ENCODE measurements at places on chromosomes 11 and 22.

DNA sequence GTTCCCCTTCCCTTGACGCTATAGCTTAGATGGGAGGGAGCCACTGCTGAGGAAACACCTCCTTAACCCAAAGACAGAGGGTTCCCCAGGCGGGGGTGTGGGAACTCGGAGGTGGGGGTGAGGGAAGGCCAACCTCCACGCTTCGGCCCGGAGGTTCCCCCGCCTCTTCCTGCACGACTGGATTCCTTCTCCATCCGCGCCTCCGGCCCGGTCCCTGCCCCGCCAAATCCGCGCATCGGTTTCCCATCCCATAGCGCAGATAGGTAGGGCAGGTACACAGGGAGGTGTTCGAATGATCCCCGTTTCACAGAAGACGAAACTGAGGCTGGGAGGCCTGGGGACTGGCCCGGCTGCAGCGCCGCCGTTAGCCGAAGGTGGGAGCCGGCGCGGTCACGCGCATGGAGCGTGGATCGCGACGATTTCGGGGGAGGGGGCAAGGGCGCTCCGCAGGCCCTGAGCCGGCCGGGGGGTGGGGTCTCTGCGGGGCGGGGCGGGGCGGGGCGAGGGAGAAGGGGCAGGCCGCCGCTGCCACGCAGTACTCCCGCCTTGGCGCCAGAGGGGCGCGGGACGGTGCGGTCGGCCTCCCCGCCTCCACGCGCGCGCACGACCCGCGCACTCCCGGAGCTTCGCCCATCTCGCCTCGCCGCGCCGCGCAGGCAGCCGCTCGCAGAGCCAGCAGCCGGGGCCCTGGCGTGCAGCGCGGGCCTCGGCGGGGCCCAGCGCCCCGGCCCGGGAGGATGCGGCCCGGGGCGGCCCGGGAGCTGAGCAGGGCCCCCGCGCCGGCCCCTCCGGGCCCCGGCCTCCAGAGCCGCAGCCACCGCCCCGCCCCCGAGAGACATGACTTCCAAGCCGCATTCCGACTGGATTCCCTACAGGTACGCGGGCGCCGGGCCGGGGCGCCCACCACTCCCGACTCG is at the start of gene TUB:
TUB (plus strand) TSS at position 538 of the 917 bp plus-strand sequence; CDS start at position 838, 300 bp downstream.
- no peak for DNase-seq

DNA sequence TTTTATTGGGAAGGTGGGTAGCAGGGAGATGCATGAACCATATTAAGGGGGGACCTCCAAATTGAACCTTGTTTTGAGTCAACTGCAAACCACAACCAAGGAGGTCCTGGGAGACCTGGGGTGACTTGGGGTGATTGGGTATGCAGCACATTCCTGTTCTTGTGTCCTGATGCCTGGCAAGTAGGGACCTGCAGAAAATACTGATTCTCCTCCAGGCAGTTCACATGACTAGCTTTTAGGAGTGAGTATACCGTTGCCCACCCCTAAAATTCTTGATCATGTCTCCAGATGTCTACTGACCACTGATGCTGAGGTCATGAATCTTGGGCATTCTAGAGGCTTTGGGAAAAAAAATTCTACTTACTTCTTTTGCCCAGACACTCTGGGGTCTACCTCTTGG is 6.3 kb downstream of the EHF start:
- DNase-seq = no peak

- DNase-seq = no peak
Observed at GRCh38 chr22:36986242-36986821, 32.9 kb downstream of the TST start.

DNA sequence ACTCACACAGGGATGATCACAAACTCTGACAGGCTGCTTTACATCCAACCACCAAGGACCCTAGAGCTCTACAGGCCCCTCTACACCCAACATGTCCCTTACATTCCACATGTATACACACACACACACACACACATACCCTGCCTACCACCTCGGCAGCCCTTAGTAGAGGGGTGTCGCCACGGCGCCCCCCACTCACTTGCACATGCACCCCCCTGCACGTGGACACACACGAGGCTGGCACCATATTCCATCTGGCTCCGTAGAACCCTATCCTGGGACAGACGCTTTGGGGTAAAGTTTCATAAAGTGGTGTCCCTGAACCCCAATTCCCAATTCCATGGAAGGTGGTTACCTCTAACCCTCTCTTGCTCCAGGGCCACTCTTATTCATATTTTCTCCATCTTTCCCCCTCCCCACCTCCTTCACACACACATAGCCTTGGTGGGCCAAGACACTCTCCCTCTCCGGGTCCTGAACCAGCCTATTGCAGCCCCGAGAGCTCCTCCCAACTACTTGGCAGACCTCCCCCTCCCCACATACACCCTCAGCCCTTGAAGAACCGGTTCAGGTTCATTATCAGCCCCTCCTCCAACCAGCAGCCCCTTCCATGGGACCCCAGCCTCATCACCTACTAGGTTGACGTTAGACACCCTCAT is 809 bp downstream of the PDE2A start:
- no peak for DNase-seq

DNA sequence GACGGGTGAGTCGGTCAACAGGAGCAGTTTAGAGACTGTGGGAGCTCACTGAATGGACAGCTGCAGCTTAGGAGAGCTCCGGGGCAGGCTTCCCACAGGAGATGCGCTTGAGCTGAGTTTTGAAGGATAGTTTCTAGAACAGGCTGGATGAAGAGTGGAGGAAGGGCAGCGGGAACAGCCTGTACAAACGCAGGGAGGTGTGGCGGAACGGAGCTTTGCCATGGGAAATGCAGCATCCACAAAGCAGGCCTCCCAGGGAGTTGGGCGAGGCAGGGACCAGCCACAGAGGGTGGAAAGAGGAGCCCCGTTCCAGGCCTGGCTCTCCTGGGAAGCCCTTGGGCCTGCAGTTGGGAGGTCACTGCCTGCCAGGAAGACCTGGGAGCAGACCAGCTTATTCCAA is 26.8 kb upstream of the TEF start:
- DNase-seq = no peak

- DNase-seq = no peak
Observed at GRCh38 chr22:31615940-31616314, 46.1 kb downstream of the PISD start.

GRCh38 chr11:15471895-15472799 is 357.4 kb downstream of the INSC start:
- DNase-seq = no peak

- DNase-seq = no peak
Observed at GRCh38 chr11:27120211-27120610, 79.6 kb downstream of the BBOX1 start.

- DNase-seq = no peak
Observed at GRCh38 chr22:17862646-17863181, 88.4 kb upstream of the BID start.

DNA sequence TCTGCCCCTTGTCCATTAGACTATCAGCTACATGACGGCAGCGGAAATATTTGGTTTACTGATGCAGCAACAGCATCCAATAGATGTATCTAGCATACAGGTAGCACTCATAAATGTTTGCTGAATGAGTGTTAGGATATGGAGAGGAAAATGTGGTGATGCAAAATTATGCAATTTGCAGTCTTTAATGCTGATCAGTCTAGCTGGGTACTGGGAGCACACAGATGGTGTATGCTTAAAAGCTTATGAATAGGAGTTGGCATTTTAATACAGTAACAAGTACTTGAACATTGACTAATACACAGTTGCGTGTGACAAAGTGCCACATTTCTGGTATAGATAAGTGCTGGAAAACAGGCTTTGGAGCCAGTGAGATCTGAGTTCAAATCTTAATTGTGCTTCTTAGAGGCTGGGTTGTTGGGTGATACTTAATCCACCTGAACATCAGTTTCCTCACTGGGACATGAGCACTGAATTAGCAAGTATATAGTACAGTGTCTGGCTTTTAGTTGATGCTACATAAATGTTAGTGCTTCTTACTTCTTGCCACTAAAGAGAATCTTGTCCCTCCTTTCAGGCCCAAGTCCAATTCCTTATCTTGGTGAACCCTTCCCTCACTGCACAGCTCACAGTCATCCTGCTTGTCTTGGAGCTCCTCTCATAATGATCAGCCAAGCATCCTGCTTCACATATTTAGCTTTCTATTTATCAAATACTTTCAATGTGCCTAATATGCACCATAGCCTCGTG is 99.6 kb downstream of the TIMP3 start:
- no peak for DNase-seq

DNA sequence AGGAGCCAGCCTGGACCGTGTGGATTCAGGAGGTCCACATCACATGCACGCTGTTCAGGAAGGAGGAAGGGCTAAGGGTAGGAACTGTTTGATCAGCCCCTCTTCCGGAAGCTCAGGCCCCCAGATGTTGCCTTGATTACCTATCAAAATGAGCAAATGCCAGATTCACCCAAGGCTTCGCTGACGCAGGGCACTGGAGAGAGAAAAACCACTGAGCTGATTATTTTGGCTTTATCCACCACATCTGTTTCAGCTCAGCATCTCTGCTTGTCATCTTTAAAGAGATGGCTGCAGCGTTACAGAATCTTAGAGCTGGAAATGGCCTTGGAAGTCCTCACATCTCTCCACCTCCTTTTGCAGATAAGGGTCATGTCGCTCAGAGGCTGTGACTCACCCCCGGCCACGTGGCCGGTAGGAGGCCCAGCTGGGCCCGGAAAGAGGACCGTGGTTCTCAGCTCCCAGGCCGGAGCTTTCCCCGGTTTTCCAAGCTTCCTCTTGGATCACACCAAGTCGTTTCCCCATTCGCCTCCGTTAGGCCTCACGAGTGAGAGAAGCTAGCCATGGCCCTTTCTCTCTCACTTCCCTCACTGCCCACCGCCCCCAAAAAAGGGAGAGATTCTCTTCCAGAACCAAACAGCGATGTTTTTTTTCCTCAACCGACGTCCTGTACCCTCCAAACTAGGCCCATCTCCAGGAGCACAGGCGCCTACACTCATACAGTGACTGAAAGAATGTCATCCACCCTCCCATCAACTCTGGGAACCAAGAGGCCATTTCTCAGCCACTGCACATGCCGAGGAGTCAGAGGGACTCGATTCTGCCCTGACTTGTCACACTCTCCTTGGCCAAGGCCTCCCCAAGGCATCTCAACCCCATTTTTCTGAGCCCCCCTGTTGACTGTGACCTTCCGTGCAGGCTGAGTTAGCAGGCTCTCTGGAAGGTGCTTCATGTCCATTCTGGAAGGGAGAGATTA is 37.6 kb downstream of the LIF start:
- DNase-seq = no peak

- DNase-seq = no peak
Observed at GRCh38 chr11:45641961-45642360, 23.5 kb downstream of the CHST1 start.

DNA sequence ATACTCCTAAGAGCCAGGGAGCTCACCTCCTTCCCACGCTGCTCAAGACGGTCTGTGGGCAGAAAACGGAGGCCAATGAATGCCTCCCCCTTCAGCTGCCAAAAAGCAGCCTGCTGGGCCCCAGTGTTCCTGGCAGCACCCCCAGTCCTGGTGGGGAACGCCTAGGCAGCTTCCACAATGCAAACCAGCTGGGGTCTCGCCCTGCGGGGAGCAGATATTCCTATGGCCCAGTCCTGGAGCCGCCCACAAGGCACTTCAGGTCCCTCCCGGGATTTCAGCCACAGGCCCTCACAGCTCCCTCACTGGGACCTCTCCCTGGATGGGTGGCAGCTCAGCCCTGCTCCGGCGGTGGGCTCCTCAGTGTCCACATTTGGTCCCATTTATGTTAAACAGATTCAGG is 29.2 kb downstream of the A4GALT start:
- DNase-seq = no peak

GRCh38 chr11:134654161-134654915 is 242.3 kb upstream of the B3GAT1 start:
- no peak for DNase-seq

- DNase-seq = no peak
Observed at GRCh38 chr22:46047226-46047625, 70.3 kb upstream of the WNT7B start.

DNA sequence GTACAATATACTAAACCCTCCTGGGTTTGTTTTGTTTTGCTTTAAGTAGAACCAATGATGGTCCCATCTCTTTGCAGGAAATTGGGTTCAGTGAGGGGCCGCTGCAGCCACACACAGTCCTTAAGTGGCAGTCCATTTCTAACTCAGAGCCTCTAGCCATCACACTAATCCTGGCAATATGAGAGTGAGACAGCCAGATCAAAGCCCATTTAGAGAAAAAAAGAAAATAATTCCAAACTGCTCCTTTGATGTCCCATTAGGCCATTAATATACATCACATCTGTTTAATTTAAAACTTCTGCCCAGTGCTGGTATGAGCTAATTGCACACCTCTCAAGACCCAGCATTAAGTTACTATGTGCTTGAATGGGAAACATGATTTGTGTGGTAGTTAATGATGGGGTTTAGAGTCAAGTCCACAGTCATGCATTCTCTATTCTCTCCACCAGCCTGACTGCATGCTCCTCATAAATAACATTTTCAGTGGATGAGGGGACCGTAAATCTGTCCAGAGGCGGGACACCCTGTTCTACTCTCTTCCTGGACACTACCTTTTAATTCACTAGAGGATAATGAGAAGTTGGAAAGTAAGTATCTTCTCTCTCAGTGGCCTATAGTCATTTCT is 53.8 kb upstream of the BIRC3 start:
- DNase-seq = no peak

- no peak for DNase-seq
Observed at GRCh38 chr11:116930177-116930576, 92.8 kb upstream of the APOA1 start.

GRCh38 chr11:128890543-128891368 is at the start of gene KCNJ5:
KCNJ5 (plus strand) TSS chr11:128891356; CDS start chr11:128911274, 19,918 bp downstream.
- no peak for DNase-seq

DNA sequence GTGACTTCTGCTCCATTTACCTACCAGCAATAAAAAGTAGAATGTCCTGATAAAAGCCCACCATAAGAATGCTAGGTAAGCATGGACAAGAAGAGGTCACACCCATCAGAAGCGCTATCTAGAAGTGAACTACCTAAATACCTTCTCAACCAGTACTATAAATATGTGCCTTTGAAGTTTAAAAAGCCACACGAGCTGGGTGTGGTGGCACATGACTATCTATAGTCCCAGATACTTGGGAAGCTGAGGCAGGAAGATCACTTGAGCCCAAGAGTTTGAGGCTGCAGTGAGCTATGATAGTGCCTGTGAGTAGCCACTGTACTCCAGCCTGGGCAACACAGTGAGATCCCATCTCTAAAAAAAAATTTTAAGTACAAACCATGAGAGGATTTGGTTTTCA is 66.7 kb downstream of the PACSIN2 start:
- no peak for DNase-seq

- DNase-seq = no peak
Observed at GRCh38 chr22:35392357-35392756, 7.6 kb upstream of the MCM5 start.

DNA sequence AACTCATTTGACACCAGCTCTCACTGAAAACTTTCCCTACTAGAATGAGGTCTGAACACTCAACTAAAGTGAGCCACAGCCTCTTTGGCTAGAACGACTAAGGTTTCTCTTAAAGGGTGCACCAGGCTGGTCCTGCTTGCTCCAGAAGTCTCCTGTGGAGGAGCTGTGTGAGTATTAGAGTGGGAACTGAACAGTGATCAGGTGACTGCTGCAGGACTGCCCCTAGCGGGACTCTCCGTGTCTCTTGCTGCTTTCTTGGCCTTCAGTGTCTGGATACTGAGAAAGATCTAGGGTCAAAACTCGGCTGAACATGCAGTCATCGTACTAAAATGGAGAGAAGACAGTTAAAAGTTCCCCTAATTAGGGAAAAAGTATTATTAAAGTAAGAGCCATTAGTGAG is 34.6 kb downstream of the FAM118A start:
- DNase-seq = no peak

Measured in activated CD4-positive, CD25-positive, alpha-beta regulatory T cell (primary cell).